ENCODE measurements at places on chromosomes 4 and X.

- DNase-seq: no peak
Measured at GRCh38 chrX:19866626-19867410, 20.6 kb downstream of the SH3KBP1 start.

- DNase-seq: no peak
Measured at GRCh38 chr4:8796096-8796495, 75.5 kb downstream of the HMX1 start.

- no peak for DNase-seq
Measured at GRCh38 chrX:29541038-29541437, 674.3 kb upstream of the MAGEB2 start.

- no peak for DNase-seq
Measured at GRCh38 chrX:119579414-119579813, 5.1 kb downstream of the UBE2A start.

DNA sequence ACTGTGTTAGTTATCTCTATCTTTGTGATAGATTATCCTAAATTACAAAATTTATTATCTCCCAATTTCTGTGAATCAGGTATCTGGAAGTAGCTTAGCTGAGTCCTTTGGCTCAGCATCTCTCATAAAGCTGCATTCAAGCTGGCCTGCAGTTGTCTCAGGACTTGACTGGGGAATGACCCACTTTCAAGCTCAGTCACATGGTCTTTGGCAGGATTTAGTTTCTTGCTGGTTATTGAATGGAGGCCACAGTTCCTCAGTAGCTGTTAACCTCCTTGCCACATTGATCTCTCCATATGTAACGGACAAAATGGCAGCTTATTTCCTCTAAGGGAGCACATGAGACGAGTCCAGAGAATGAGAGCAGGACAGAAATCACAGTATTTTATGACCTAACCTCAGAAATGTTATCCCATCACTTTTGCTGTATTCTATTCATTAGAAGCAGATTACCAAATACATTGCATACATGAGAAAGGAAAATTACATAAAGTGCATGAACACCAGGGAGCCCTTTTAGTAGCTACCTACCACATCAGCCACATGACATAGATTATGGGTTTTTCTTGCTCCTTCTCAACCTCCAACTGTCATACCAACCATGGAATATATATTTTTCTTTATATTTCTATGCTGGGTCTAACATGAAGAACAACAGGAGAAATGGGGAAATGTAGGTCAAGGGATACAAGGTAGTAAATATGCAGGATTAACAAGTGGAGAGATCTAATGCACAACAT lies 730.1 kb downstream of the CCSER1 start:
- DNase-seq: no peak

Data from bronchial epithelial cell (primary cell).